Activated CD4-positive, alpha-beta memory T cell treated with anti-CD3 and anti-CD28 coated beads, Interleukin-2, amount 10 ng/mL, durations not matched to agents 7 days and 5 days (primary cell): ENCODE measurements at places on chromosomes 6 and 20.

DNA sequence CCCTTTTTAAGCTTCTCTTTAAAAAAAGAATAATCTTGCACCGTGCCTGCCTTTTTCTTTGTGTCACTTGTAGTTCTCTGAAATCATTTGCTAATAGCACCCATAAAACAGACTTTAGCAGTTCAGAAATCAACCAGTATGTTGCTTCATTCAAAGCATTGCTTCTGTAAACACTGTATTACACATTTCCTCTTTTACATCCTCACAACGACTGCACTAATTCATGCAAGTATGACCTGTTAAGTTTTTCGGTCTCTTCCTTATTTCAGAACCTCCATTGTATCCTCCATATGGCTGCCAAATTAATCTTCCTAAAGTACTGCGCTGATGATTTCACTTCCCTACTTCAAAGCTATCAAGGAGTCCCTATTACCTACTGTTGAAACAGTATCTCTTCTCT is 142.9 kb upstream of the RNF217 start:
- DNase-seq, result no peak

GRCh38 chr6:94272327-94272726 is 853.0 kb upstream of the EPHA7 start:
- no peak for DNase-seq

- no peak for DNase-seq
Measured at GRCh38 chr20:496126-496696, 33.9 kb upstream of the TBC1D20 start.

GRCh38 chr20:15789079-15789478 is 784.2 kb downstream of the KIF16B start:
- DNase-seq, result no peak

GRCh38 chr6:27874016-27874415 is 38.2 kb downstream of the OR2B2 start:
- no peak for DNase-seq

DNA sequence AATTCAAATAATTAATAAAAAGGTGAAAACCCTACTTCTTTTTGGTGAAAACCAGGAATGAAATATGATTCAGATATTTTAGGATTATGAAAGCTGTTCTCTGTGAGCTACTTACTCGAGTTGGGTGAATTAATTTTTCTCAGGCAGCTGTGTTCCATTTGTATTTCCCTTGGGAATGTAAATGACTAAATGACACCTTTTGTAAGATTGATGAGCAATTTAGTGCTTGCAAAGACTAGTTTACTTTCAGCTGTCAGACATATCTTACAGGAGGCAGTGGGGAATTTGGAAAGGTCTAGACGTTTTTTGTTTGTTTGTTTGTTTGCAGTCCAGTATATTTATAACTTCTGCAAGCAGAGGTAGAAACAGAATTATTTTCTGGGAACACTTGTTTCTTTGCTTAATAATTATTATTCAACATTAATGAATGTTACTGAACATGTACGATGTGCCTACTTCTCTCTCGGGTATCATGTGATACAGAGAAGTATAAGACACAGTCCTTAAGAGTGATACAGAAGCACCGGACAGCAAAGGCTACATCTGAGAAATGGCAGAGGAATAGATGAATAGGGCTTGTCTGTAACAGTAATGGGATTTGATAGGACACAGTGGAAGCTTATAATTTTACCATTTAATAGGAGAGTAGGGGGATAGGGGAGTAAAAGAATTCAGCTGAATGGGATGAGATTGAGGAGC is 91.3 kb downstream of the AKAP7 start:
- DNase-seq, result no peak

GRCh38 chr20:51800060-51800871 is 2.1 kb downstream of the SALL4 start:
- peak; percentile 62 for DNase-seq

GRCh38 chr6:137850816-137851602 is 16.1 kb upstream of the TNFAIP3 start:
- DNase-seq, result no peak

DNA sequence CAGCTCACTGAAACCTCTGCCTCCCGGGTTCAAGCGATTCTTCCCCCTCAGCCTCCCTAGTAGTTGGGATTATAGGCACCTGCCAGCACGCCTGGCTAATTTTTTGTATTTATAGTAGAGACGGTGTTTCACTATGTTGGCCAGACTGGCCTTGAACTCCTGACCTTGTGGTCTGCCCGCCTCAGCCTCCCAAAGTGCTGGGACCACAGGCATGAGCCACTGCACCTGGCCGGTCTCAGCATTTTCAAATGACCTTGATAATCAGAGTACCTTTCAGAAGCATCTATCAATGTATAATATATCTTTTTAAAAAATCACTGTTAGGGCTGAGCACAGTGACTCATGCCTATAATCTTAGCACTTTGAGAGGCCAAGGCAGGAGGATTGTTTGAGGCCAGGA is 143.0 kb downstream of the DOK5 start:
- DNase-seq, result no peak

DNA sequence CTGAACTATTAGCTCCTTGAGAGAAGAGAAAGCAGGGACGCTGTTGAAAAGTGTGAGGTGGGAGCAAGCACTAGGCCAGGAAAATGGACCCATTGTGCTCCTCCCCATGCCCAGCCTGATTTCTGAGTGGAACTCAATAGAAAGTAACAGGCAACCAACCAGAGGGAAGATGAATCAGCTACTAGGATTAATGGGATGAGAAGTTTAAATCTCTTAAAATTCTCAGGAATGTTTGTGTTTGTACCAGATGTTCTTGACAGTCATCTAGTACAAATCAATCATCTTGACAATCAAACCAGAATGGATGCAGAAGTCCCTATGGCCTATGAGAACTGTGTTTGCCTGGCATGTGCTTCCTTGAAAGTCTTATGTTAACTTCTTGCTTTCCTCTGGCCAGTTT is 48.9 kb downstream of the HDDC2 start:
- no peak for DNase-seq

- no peak for DNase-seq
Measured at GRCh38 chr6:157944983-157945931, 36.4 kb upstream of the SYNJ2 start.

GRCh38 chr6:52584203-52584602 is 7.3 kb upstream of the TRAM2 start:
- DNase-seq, result no peak

DNA sequence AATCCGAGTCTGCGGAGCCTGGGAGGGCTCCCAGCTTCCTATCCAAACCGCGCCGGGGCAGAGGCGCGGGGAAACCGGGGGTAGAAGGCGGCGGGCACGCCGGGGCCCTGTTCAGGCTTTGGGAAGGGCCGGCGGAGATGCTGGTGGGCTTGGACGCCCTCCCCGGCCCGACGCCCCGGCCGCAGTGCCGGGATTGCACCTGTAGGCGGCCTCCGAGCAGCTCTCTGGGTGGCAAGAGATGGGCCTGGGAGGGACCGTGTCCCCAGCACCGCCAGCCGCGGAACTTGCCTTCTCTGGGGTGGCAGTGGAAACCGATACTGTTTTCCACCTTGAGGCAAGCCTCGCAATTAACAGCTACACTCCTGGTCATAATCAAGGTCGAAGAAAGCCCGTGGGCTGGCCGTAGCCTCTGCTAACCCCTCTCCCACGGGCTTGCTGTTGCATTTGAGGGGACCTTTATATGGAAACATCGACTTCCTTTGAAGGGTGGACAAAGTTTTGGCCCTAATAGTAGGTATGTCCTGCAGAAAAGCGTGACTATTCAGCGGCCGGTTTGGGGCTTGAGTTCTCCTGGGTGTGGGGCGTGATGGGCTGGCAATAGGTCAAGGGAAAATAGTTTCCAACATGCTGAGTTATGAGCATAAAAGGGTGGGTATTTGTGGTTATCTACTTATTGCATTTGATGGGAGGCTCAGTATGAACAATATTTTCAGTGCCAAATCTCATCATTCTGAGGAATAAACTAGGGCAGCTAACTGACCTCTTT is 1.1 kb upstream of the JAG1 start:
- DNase-seq, result peak; percentile 55

DNA sequence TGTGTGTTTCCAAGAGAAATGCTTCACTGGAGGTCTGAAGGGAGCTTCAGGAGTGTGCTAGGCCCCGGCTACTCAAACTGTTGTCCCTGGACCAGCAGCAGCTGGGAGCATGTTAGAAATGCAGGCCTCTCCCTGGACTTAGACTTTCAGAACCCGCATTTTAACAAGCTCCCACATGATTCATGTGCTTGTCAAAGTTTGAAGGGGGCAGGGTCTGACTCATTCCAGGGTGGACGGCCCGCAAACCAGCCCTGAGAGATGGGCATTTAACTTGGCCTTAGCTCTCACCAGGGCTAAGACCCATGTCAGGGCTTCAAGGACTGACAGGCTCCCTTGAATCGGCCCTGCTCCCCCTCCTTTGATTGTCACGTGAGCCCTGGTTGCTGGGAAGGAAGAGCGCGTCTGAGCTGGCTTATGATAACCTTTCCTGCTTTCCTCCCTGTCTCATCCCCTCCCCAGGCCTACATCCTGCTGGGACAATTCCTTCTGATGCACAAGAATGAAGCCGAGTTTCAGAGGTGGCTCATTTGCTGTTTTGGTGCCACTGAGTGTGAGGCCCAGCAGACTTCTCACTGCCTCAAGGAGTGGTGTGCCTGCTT is 35.5 kb downstream of the BANF2 start:
- no peak for DNase-seq

- no peak for DNase-seq
Measured at GRCh38 chr20:20391766-20392165, 23.9 kb downstream of the INSM1 start.

GRCh38 chr6:34386316-34387137 is 5.9 kb downstream of the NUDT3 start:
- no peak for DNase-seq

DNA sequence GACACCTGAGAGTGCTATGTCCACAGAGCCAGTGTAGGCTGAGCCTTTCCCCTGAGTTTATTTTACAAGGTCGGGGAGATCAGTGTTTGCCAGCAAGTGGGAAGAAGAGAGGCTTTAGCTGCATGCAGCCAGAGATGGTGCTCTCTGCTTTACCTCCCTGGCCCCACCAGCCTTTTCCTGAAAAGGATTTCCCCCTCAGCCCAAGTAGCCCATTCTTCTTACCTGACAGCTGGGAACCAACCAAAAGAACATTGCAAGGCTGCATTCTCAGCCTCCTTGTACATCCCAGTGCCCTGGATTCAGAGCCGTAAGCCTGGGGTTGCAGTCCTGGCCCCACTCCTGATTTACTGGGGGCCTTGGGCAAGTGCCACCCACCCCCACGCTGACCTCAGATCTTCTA is 16.9 kb downstream of the SNPH start:
- DNase-seq, result no peak

DNA sequence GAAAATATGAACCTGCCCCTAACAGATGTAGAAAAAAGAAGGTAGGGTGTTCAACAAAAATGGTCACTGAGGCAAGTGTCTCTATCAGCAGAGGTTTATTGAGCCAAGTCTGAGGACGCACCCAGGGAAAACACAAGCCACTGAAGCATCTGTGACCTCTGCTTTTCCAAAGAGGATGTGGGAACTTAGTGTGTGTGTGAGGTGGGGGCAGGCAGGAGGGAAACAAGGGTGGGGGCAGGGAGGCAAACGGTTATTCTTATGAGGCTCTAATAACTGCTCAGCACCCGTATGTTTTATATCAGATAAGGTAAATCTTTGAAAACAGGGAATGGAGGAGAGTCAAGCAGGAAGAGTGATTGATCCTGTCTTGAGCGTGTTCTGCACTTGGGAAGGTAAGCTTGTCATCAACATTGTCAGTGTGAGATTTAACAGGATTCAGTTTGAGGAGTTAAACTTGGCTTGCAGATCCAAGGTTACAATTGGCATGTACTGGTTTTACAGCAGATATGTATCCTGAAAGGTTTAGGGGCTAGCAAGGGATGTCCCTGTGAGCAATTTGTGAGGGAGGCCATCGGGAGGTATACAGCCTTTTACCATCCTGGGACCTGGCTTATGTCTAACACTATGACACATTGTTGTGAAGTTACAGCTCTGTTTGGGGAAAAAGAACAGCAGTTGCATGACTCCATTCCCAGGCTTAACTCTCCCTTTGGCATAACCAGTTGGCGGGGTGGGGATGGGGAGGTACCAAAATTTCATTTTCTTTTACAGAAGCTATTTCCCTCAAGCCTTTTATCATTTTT is 33.7 kb downstream of the NINL start:
- no peak for DNase-seq

DNA sequence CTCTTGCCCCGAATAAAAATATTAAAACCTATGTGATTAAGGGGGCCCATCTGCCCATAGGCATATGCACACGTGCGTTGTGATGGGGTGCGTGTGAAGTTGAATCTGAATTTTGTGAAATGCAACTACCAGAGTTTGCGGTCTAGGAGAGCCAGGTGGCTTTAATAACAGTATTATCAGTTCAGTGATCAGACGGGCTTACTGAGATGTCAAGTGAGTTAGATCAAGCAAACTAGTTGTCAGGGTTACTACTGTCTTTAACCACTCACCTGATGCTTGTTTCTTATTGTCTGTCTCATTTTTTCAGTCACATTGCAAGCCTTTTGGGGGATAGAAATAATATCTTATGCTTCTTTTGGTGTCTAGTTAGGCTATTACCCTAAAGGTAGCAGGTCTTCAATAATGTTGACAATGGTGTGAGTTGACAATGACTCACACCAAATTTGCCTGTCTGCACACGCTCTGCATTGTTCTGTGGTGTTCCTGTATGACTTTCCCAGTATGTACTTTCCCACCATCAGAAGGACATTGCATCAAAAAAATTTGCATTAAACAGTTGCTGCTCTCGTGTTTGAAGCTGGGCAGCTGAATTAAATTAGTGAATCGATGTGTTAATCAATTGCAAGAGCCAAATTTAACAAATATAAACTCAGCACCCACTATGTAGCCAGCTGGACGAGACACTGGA is 103.1 kb upstream of the NAA20 start:
- no peak for DNase-seq

- DNase-seq, result no peak
Measured at GRCh38 chr6:138272533-138273315, 54.4 kb upstream of the PBOV1 start.

GRCh38 chr6:47734831-47735481 is 36.6 kb downstream of the ADGRF4 start:
- DNase-seq, result no peak

GRCh38 chr20:57712851-57713504 is 3.2 kb upstream of the PMEPA1 start:
- DNase-seq, result no peak

DNA sequence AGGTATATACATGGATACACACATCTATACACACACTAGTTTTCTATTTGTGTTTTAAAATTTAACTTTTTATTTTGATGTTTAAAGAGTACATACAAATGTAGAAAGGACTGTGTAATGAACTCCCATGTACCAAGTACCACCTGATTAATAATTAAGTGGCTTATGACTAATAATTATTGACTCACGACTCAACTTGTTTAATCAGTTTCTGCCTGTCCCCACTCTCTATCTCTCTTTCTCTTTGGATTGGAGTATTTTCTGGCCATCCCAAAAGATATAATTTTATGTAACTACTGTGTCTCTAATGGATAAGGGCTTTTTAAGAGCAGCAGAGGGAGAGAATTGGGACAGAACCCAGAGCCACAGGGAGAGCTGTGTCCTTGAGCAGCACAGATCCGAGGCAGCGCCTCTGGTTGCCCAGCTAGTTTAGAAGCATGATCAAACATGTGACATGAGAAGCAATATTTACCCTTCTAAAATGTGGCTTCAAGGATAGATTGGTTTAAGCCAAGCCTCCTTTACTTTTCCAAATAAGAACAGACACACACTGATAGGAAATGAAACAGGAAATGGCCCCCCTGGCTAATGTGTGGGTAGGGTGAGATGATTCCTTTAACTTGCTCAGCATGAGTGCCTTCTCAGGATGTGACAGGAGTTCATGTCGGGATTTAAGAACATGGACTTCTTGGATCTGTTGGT is 81.0 kb downstream of the ERMARD start:
- DNase-seq, result peak; percentile 0
